Liver (tissue), 10 donors: ENCODE measurements at places on chromosomes 3 and 15.

DNA sequence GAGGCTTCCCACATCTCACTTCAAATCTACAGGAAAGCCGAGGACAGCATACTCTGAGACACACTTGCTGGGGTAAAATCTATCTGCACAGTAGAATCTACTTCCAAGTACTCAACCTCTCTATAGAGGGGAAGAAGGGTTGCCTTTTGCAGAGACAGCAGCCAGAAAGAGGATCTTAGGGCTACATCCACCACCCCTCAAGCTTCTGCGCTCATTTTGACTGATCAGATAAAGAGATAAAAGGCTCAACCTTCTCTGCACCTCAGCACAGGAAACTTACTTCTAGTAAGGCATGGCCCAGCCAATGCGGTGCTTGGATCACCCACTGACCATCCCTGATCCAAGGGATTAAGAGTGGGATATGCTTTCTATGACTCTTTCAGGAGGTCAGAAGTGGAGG lies 6.9 kb upstream of the SLC9A9 start:
- DNase-seq: no peak

- no peak for DNase-seq
These were observed 1448.4 kb upstream of the ALCAM start for GRCh38 chr3:103918336-103918735.

GRCh38 chr3:123768480-123769355 lies 115.4 kb downstream of the MYLK start:
- no peak for DNase-seq

DNA sequence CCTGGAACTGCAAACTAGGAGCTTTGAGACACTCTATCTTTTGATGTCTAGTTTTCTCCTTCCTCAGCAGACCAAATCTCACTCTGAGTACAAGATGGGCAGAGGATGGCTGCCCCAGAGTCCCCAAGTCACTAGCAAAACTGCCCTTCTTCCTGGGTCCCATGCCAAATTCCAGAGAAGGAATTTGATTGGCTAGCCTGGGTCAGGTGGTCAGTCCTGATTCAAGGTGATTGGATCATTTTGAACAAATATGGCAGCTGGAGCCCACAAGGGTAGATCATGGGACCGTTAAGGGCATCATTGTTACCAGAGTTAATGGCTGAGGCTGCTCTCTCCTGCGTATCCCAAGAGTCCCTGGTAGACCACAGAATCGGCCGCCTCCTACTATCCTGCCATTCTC lies 21.7 kb downstream of the SLC6A1 start:
- DNase-seq: no peak

GRCh38 chr3:143109861-143110260 lies 9.7 kb upstream of the CHST2 start:
- no peak for DNase-seq

DNA sequence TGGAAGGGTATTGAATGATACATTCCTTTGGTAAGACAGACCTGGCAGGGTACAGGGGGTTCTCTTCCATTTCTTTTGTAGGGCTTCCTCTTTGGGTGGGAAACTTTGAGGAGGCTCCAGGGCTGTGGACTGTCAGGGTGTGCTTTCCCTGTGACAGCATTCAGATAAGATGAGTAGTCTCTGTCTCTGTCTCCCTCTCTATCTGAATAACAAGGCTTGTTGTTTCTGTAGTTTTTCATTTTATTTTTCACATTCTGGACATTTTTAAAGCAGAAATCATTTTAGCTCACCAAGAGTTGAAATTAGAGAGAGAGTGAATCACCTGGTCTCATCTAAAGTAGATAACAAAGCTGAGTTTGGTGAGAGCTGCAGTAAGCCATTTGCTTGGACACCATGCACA lies 100.8 kb upstream of the TPM1 start:
- no peak for DNase-seq

DNA sequence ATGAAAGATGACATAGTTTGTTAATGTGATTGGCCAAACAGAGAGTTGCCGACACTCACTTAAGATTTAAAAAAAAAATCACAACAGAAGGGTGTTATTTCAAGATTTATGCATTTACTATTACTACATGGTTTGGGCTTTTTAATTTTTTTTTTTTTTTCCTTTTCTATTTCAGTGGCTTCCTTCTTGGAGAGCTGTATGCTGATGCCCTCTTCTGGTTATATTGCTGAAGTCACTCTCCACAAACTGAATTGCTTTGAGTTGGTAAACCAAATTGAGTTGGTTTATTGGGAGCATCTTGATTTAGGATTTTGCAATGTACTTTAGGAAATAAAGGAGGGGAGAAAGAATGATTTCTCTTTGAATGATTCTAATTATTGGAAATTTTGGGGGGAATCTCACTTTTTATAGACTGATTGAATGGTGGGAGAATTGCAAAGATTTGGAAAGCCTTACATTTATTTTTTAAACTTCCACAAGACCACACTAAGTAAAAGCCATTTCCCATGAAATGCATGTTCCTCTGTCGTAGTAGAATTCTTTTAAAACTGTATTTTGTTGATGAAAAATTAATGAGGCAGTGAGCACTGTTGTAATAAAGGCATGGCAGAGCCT lies 186.6 kb upstream of the FEZF2 start:
- DNase-seq: no peak

DNA sequence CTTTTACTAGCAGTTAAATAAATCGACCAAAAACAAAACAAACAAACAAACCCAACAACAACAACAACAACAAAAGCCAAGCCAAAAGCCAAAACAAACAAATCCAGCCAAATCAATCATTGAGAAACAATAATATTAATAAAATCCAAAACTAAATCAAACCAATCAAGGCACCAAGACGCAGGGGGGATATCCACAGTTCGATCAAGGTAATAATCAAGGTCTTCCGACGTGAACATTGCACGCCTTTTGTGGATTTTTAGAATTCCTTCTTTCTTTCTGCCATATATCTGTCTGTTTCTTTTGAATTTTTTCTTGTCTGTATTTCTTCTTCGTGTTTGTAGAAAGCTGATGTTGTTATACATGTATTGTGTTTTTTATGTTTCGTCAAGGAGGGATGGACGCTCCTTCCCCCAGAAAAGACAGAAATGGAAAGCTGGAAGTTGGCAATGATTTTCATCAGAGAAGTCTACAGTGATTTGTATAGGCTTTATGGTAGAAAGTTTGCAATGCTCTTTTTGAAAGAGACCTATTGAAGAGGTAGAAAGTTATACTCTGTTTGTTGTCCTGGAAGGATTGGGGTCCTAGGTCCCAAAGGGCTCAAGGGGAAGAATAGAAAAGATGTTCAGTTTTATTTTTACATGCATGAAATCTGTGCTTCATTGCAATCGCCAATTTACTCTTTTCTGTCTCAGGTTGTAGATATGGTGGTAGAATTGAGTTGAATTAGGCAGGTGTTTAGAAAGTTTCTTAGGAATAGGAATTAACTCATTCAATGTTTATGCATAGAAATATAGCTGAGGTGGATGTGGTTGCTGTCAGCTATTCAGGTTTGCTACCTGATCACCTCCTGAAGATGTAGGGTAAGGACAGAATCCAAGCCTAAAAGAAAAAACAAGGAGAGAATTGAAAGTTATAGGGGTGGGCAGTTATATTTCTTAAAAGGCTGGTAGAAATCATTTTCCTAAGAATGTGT lies 1.2 kb downstream of the ARPP21 start:
- DNase-seq: no peak

GRCh38 chr15:91142106-91142744 lies 42.2 kb downstream of the SV2B start:
- DNase-seq: no peak

GRCh38 chr3:169104972-169105371 lies 558.5 kb downstream of the MECOM start:
- no peak for DNase-seq

GRCh38 chr15:99275525-99276128 lies 24.3 kb downstream of the LRRC28 start:
- no peak for DNase-seq

DNA sequence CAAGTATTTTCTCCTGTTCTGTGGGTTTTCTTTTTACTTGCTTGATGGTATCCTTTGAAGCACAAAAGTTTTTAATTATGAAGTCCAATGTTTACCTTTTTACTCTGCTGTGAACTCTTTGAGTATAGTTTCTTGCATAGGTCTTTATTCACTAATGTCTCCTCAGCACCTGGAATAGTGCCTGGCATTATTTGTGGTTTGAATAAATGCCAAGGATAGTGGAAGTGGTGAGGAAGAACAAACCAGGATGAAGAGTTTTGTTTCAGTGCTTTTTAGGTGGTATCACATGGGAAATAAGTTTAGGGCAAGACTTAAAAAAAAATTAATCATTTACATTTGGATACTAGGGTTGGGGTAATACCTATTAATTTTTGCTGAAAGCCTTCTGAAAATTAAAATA lies 25.7 kb downstream of the GPD1L start:
- no peak for DNase-seq

GRCh38 chr3:54917174-54917573 lies 10.7 kb downstream of the LRTM1 start:
- DNase-seq: no peak

DNA sequence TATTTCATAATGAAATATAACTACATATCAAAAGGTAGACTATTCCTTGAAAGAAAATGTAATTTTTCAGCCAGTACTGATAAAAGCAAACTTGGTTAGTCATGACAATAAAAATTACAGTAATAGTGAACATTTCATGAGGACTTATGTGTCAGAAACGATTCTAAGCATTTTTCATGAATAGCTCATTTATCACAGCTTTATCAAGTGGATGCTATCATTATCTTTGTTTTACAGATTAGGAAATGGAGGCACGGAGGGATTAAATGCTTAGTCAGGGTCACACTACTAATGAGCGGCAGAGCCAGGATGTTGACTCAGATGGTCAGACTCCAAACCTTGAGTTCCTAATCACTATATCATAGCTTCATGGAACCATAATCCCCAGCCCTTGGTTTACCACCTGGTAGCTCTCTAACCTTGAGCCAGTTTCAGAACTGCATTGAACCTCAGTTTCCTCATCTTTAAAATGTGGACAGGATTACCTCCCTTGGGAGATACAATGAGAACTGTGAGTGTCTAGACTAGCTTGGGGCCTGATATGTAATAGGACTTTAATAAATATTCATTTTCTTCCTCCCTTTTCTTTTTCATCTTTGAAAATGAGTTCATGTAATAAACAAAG lies 85.4 kb downstream of the TNIK start:
- DNase-seq: no peak

DNA sequence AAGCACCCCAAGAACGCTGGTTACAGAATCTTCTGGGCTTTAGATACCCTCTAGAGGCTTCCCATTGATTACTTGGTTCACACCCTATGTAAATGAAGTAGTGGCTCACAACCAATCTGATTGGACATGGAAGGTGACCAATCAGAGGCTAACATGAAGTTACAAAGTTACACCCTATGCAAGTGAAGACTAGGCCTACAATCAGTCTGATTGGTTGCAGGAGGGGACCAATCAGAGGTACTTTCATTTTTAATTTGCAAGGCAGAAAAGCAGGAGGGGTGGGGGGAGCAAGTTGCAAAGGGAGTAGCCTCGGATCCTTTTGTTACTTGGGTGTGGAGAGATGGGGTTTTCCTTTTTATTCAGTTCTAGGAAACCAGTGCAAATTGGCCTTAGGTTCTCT lies 11.1 kb upstream of the RTP2 start:
- no peak for DNase-seq

DNA sequence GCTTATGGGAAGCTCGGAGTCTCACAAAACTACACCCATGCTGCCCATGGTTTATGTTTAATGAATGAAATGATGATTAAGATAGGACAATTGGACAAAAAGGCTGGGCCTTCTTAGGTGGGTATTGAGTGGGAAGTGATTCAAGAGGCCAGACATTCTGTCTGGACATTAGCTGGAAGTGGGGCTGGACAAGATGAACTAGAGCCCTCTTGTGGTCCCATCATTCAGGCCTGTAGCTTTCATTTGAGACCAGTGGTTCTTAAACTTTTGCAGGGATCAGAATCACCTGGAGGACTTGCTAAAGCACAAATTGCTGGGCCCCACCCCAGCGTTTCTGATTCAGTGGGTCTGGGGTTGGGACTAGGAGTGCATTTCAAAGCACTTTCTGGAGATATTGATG lies 290.4 kb upstream of the CTDSPL start:
- no peak for DNase-seq

GRCh38 chr3:90180096-90180495 lies 1072.7 kb downstream of the EPHA3 start:
- no peak for DNase-seq

GRCh38 chr3:39104961-39105686 lies 2.3 kb downstream of the GORASP1 start:
- DNase-seq: no peak

- no peak for DNase-seq
These were observed 33.5 kb upstream of the MKRN3 start for GRCh38 chr15:23532024-23532423.

- DNase-seq: no peak
These were observed 110.6 kb upstream of the DCBLD2 start for GRCh38 chr3:99012051-99012450.

DNA sequence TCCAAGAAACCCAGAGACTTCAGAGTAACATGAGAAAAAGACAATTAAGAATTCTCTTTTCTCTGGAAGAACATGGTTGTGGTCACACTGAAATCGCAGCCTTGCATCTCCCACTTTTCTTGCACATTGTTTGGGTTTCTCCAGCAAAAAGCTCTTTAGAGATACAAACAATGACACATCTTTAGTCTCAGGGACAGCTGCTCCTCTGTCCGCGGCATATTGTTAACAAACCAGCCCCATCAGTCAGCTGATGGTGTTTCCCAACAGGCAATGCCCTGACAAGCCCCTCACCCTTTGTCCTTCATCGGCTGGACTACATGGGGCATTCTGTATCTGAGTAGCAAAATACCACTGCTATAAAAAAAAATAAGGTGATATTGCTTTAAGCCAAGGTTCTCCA lies 53.4 kb downstream of the UMPS start:
- no peak for DNase-seq

GRCh38 chr3:59774634-59775033 lies 724.8 kb upstream of the CFAP20DC start:
- no peak for DNase-seq
